ENCODE measurements at places on chromosomes 11 and 22.

DNA sequence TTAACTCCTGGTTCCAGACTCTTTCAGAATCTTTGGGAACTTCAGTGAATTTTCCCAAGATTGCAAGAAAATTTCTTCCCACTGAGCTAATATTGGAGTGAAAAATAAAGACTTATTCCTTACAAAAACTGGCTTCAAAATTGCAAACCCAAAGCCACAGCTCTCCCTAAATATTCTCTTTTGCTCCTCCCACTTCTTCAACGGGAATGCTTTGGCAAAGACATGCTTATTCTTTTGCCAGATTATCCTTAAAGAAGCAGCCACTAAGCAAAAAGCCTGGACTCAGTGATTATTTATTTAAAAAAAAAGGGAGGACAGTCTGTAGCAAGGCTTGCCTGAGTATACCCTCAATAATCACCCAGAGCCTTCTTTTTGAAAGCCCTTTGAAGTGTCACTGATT is 902.4 kb upstream of the CCDC90B start:
- H3K27ac ChIP-seq, result no peak overlapping the region
- H3K27me3 ChIP-seq, result no peaks in the 10 kb centered on the region
- no peaks in the 10 kb centered on the region for H3K36me3 ChIP-seq
- no peak overlapping the region for H3K4me3 ChIP-seq

DNA sequence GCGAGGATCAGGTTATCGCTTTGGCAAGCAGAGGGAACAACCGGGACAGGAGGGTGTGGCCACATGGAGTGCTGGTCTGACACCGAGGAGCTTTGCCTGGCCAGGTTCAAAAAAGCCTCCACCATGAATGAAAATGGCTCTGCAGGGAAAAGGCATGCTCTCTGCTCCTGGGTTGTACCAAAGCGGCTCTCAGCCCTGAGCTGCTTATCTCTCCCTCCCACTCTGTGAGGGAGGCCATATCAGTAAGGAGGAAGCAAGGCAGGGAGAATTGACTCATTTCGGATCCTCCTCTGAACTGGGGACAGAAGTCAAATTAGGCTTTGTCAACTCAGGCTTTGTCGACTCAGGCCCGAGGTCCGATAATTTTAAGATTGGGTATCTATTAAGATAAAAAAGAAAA is 82.9 kb upstream of the CRTAM start:
- H3K36me3 ChIP-seq, result peaks cover 2% of the 10 kb centered on the region
- no peak overlapping the region for H3K27ac ChIP-seq
- no peaks in the 10 kb centered on the region for H3K27me3 ChIP-seq
- DNase-seq, result no peak

GRCh38 chr11:74086242-74086884 is 77.5 kb upstream of the UCP3 start:
- no peak overlapping the region for H3K4me3 ChIP-seq
- no peak overlapping the region for H3K27ac ChIP-seq
- H3K27me3 ChIP-seq, result no peaks in the 10 kb centered on the region
- no peak for DNase-seq

DNA sequence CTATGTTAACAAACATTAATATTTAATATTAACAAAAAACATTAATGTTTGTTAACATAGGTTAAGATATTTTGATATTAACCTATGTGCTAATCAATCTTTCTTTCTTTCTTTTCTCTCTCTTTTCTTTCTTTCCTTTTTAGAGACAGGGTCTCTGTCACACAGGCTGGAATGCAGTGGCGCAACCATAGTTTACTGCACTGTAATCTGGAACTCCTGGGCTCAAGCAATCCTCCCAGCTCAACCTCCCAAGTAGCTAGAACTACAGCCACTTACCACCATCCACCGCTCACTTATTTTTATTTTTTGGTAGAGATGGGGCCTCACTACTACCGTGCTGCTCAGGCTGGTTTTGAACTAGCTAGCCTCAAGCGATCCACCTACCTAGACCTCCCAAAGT is 13.2 kb downstream of the SIK3 start:
- H3K4me3 ChIP-seq, result no peak overlapping the region
- peaks cover 56% of the 10 kb centered on the region for H3K4me1 ChIP-seq
- H3K36me3 ChIP-seq, result peaks cover 11% of the 10 kb centered on the region
- no peaks in the 10 kb centered on the region for H3K27me3 ChIP-seq

GRCh38 chr22:36330655-36331305 is 57.0 kb downstream of the MYH9 start:
- H3K36me3 ChIP-seq, result peaks cover 98% of the 10 kb centered on the region
- peak; percentile 48 for DNase-seq
- peaks cover 91% of the 10 kb centered on the region for H3K4me1 ChIP-seq
- H3K4me3 ChIP-seq, result peak overlapping the region; percentile 90

GRCh38 chr11:66172146-66172545 is 96.3 kb upstream of the RAB1B start:
- peaks cover 8% of the 10 kb centered on the region for H3K36me3 ChIP-seq
- DNase-seq, result peak; percentile 48
- H3K27ac ChIP-seq, result no peak overlapping the region

DNA sequence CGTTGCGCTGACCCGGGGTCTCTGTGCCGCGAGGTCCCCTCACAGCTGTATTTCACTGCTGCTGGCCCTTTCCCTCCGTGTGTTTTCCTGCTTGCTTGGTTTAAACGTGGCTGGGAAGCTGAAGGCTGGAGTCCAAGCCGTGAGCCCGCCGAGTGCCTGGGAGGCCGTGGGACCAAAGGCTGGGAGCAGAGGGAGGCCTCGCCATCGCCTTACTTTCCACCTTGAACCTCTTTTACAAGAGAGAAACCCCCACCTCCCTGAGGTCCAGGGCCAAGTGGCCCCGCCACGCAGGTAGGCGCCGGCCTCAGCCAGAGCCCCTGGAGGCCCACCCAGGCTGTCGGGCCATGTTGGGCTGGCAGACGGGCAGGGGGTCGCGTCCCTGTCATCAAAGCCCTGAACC is 411.6 kb downstream of the TBC1D22A start:
- peaks cover 45% of the 10 kb centered on the region for H3K36me3 ChIP-seq
- no peak overlapping the region for H3K27ac ChIP-seq
- peaks cover 2% of the 10 kb centered on the region for H3K4me1 ChIP-seq
- no peak overlapping the region for H3K4me3 ChIP-seq

GRCh38 chr11:12232817-12233601 is 122.6 kb downstream of the MICAL2 start:
- H3K27ac ChIP-seq, result no peak overlapping the region
- no peaks in the 10 kb centered on the region for H3K27me3 ChIP-seq
- no peak for DNase-seq
- peaks cover 30% of the 10 kb centered on the region for H3K4me1 ChIP-seq
- peaks cover 62% of the 10 kb centered on the region for H3K36me3 ChIP-seq
- no peak overlapping the region for H3K4me3 ChIP-seq

DNA sequence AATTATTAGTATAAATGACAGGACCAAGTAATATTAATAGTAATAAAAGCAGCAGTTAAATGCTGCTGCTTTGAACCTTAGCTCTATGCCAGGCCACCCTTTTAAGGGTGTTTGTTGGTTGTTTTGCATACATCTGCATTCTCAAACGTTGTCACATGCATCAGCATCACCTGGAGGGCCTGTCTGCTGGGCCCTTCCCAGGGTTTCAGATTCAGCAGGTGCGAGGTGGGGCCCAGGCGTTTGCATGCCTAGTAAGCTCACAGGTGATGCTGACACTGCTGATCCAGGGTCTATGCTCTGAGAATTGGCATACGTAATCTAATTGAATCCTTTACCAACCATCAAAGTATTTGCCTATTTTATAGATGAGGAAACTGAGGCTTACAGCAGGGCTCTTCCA is 246.5 kb downstream of the CADM1 start:
- no peaks in the 10 kb centered on the region for H3K36me3 ChIP-seq
- peaks cover 5% of the 10 kb centered on the region for H3K4me1 ChIP-seq
- no peak for DNase-seq
- H3K4me3 ChIP-seq, result no peak overlapping the region
- H3K27me3 ChIP-seq, result peaks cover 2% of the 10 kb centered on the region
- no peak overlapping the region for H3K27ac ChIP-seq

DNA sequence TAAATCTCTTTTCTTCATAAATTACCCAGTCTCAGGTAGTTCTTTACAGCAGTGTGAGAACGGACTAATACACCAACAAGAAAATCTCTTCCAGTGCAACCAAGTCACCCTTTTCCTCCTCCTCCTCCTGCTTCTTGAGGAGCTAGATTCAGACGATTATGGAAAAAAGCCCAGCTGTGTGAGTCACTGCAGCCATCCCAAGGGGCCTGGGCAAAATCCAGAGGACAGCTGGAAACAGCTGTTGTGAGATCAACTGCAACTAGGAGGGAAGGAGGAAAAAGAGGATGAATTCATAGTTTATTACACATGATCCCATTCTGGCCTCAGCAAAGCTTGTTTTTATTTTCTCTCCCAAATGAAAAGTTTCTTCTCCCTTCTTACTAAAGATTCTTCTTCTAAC is 32.9 kb downstream of the RBFOX2 start:
- no peaks in the 10 kb centered on the region for H3K36me3 ChIP-seq
- DNase-seq, result no peak
- no peak overlapping the region for H3K27ac ChIP-seq
- peaks cover 3% of the 10 kb centered on the region for H3K27me3 ChIP-seq
- H3K4me1 ChIP-seq, result no peaks in the 10 kb centered on the region
- H3K4me3 ChIP-seq, result no peak overlapping the region
